ENCODE measurements at places on chromosomes 12 and 14.
A peak's percentile ranks its signal among the peaks of the same experiment; 100 is the strongest.

GRCh38 chr14:38866461-38866860 lies 236.6 kb downstream of the SEC23A start:
- no peak for DNase-seq

GRCh38 chr12:100145643-100146042 lies 3.0 kb upstream of the BLTP3B start:
- DNase-seq: no peak

- DNase-seq: no peak
Measured at GRCh38 chr12:110353211-110353965, 50.1 kb downstream of the ANAPC7 start.

DNA sequence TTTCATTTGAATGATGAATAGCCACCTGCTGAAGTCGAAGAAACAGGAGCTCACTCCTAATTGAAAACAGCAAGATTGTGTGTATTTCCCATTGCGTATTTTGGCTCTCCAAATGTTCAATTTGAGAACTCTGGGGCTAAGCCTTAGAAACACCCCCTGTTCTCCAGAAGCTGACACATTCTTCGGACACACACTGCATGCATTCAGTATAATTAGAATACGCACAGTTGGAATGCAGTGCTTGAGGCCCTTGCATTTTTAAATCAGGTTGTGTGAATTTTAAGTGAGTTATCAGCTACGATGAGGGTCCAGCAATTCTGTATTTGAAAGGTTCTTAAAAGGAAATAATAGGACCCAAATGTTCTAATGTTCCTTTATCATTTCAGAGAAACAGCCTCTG lies 103.8 kb downstream of the PRKD1 start:
- DNase-seq: no peak

DNA sequence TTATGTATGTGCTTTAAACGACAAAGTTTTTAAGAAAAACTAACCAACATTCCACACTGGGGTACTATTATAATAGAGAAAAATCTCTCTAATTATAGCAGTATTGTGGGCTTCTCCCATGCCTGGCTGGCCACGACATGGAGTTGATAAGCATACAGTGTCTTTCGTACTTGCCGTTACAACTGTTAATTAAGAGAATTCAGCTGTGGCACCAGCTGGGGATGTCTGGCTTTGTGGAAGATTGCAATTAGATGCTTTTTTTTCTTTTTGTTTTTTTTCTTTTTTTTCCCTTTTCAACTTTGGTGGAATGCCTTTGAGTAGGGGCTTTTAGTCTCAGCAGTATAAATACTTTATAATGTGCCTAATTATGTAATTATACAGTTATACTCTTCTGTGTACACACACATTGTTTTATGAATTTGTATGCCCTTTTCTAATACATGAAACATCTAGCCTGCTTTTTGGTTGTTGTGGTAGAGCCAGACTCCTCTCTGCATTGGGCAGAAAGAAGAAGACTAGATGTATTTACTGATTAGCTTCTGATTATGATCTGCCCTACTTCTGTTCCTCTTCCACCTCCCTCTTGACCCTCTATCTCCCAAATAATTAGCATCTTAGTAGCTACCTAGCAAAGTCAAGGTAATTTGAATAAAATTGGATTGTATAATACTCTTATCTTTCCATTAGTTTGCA lies 76.4 kb downstream of the SUSD6 start:
- no peak for DNase-seq

DNA sequence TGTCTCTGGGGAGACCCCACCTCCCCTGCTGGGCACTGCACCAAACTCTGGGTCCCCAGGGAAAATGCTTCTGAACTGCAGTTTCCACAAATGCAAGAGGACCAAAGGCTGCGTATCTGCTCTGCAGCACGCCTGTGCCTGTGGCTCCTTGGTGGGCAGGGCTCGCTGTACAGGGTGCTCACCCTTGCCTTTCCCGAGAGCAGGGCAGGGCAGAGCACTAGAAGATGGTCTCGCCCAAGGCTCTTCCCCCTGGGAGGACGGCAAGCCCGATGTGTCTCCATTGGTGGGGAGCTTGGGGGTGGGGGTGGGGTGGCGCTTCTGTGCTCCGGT lies 175.3 kb upstream of the RTL1 start:
- DNase-seq: no peak

- no peak for DNase-seq
Measured at GRCh38 chr14:100212476-100213333, 26.2 kb upstream of the YY1 start.

DNA sequence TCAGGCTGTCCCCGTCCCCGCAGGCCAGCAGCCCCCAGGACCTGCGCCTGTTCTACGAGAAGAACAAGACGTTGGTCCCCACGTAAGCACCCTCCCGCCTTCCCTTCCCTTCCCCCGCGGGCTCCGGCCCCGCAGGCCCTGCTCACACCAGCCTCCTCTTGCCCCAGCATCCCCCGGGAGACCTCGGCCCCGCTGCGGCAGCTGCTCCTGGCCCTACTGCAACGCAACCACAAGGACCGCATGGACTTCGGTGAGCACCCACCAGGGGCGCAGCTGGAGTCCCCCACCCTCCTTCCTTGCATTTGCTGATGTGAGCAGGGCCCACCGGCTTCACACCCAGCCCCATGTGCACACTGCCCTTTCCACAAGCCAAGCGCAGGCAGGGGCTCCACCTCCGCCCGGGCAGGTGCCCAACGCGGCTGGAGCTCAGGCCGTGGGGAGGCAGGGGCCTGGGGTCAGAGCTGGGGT lies 15.4 kb downstream of the ULK1 start:
- peak; percentile 26 for DNase-seq

- no peak for DNase-seq
Measured at GRCh38 chr12:121170611-121171260, 38.1 kb downstream of the P2RX7 start.

GRCh38 chr14:47596860-47597259 lies 78.5 kb downstream of the MDGA2 start:
- DNase-seq: no peak

DNA sequence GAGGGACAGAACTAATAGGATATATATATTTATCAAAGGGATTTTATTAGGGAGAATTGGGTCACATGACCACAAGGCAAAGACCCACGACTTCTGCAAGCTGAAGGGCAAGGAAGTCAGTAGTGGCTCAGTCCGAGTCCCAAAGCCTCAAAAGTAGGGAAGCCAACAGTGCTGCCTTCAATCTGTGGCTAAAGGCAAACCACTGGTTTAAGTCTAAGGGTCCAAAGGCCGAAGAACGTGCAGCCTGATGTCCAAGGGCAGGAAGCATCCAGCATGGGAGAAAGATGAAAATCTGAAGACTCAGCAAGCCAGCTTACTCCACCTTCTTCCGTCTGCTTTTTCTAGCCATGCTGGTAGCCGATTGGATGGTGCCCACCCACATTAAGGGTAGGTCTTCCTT lies 157.9 kb upstream of the CRY1 start:
- no peak for DNase-seq

DNA sequence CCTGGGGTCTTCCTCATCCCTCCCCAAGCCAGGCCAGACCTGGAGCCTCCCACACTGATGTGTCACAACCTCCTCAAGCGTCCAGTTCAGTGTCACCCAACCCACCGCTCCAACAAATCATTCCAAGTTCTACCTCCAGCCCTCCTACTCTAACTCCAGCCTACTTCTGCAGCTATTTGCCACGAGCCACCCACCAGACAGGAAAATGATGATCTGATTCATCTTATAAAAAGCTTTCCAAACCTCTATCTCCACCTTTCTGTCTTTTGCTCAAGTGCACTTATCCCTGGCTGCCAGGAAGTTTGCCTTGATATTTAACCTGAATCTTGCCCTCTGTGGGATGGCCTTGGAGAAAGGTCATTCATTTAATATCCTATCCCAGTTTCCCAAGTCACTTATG lies 30.2 kb downstream of the SMUG1 start:
- DNase-seq: no peak

- no peak for DNase-seq
Measured at GRCh38 chr14:57769863-57770523, 95.9 kb downstream of the SLC35F4 start.

- no peak for DNase-seq
Measured at GRCh38 chr14:92039063-92039718, 668 bp downstream of the TRIP11 start.

- DNase-seq: no peak
Measured at GRCh38 chr12:125122668-125123067, 57.4 kb downstream of the AACS start.

GRCh38 chr12:14952299-14952921 lies 9.0 kb downstream of the ARHGDIB start:
- DNase-seq: no peak

- DNase-seq: no peak
Measured at GRCh38 chr14:87199381-87199780, 793.6 kb downstream of the GALC start.

DNA sequence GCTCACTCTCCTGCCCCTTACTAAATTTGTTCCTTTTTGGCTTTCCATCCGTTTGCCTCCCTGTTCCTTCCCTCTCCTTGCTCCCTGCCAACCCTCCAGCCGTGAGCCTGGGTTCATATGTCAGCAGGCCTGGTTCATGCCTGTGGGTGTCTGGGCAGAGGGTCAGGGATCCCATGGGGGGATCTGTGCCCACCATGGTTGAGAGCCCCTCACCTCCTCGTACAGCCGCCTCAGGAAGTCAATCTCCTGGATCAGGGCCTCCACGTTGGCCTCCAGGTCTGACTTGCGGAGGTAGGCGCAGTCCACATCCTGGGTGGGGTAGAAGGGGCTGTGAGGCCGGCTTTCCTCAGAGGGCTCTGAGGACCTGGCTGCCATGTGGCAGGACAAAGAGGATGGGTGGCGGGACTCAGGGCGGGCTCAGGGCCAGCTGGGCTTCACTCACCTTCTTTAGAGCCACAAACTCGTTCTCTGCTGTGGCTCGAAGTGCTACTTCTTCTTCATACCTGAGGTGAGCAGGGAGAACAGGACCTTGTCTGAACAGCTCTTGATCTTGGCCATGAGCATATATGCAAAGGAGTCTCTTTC lies 3.6 kb downstream of the KRT83 start:
- DNase-seq: no peak

DNA sequence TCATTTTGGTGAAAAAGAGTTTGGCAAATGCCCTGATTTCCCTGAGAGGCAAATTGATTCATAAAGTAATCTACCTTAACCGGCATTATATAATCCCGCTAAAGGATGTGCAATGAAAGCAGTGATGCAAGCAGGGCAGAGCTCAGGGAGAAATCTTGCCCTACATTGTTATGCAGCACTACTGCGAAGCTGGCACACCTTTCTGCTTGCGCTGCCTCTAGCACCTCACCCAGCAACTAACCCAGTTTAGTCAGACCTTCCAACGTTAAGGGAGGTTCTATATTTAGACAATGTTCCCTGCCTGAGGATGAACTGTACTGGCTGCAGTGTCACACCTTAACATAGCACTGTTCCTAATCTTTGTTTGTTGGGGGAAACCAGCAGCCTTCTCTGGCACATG lies 60.8 kb upstream of the CCDC196 start:
- DNase-seq: peak; percentile 18

GRCh38 chr12:1540690-1541089 lies 53.7 kb downstream of the FBXL14 start:
- no peak for DNase-seq
